NCI-H1417 treated with DMSO at 0.1 percent for 48 hours (cell line): ENCODE measurements at places on chromosomes 7 and 10.

GRCh38 chr7:123643495-123644441 lies 11.9 kb upstream of the LMOD2 start:
- peak; percentile 67 for DNase-seq

DNA sequence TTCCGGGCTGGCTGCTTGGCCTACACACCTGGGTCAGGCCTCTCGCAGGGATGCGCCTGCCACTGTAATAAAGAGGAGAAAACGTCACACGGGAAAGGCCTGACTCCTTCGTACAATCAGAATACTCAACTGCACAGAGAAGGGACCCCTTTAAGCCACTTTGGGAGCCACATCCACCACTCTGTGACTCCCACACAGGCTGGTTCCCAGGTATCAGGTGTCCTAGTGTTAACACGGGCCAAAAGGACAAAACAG lies 5.8 kb upstream of the ZNF736 start:
- no peak for DNase-seq

DNA sequence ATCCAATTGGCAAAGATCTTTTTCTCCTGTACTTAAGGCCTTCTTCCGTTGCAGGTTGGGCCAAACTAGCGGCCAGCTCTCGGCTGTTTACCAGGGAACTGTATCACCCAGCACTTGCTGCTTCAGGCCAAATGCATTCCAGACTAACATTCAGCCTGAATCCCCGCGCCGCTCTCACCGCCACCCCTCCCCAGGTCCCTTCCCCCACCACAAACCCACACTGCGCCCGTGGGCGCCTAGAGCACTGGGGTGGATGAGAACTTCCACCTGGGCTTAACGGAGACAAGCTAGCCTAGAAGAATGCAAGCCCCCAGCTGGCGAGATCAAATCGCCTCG lies 676 bp downstream of the TCAF1 start:
- DNase-seq = peak; percentile 65

DNA sequence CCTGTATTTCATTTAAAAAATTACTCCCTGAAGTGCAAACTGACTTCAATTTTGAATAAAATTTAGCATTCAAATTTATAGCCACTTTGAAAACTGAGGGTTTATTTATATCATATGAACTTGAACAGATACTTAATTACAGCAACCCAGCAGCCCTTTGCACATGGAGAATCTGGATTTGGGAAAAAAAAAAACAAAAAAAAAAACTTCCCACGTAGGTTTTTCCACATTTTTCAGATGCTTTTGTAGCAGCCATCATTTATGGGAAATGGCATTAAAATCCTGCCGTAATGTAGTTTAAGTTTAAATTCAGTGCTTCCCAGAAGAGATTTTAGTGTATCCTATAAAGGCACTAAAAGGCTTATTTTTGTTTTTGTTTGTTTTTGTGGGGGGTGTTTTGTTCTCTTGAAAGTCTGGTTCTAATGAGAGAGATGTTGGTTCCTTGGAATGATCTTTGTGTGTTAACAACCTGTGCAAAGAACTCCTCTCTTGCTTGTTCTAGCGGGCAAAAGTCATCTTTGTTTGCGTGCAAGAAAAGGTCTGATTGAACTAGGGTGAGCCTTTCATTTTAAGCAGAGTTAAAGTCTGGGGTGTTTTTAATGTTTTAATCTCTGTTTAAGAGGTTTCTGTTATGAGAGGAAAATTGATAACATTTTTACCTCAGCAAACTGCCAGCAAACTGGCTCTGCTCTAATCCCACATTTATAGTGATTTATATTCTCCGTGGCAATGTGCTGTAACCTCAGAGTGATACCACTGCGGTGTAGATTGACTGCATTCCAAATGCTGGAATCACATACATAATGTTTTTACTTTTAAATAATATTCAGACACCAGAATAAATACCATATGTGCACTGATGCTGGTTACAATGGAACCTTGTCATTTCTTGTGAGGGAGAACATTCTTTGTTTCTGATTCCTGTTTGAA lies 105.5 kb downstream of the WNT2 start:
- no peak for DNase-seq

- no peak for DNase-seq
Measured at GRCh38 chr7:88071994-88072714, 138.1 kb downstream of the ADAM22 start.

- no peak for DNase-seq
Measured at GRCh38 chr7:121198502-121198901, 130.3 kb upstream of the WNT16 start.

DNA sequence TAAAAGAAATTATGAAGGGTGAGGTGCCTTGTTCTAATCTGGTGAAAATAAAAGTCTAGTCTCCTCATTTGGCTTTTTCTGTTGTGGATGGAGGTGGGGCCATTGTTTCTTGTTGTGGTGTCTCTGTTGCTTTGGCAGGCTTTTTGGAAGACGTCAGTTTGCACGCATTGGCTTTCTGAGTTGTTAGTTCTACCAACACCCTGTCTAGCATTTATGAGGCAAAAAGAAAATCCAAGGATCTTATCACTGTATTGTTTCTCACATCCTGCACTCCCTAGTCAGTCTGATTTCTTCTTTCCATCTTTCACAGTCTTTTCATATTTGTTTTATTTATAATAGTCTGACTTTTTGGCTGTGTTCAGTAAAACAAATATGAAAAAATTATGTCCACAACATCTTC lies 898.3 kb downstream of the REEP3 start:
- DNase-seq = no peak

GRCh38 chr10:58481569-58482109 lies 31.0 kb upstream of the BICC1 start:
- no peak for DNase-seq

DNA sequence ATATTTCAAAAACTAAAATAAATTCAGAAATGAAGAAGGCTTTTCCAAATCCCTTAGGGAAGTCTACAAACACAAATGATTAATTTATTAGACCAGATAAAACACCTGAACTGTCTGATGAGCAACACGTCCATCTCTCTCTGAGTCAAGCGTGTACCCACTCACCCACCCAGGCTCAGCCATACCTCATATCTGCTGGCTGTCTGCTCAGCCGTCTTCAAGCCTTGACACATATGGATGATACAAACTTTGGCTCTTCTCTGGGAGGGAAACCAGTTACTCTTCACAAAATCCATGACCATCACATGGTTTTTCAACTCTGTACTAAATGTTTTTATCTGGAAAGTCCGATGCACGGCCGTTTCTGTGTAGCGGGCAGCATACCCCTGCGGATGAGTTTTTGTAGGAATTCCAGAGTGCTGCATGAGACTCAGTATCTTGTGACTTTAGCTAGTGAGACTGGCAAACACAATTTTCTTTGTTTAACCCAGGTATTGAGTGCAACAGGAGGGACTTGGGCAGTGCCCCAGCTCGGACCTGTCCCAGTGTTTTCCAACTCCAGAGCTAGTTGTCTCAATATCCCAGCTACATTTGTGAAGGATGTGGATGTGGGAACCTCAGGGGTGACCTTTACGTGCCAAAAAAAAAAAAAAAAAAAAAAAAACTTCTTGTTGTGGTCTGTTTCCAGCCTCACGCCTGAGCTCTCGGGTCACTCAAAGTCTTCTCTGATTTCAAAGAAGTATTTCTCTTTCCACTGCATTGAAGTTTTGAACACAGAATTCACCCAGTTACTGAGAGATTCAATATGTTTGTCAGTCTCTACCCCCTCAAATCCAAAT lies at the start of gene C10orf90:
Gene C10orf90, minus strand, starts transcription at position 638 of the 839 bp plus-strand sequence. Its CDS starts 213 bp downstream, at position 425.
- DNase-seq = no peak
